Epithelial cell of proximal tubule (primary cell): ENCODE measurements at places on chromosomes 4 and X.

- no peak for DNase-seq
These were observed 70.7 kb upstream of the TAPT1 start for GRCh38 chr4:16297003-16297402.

DNA sequence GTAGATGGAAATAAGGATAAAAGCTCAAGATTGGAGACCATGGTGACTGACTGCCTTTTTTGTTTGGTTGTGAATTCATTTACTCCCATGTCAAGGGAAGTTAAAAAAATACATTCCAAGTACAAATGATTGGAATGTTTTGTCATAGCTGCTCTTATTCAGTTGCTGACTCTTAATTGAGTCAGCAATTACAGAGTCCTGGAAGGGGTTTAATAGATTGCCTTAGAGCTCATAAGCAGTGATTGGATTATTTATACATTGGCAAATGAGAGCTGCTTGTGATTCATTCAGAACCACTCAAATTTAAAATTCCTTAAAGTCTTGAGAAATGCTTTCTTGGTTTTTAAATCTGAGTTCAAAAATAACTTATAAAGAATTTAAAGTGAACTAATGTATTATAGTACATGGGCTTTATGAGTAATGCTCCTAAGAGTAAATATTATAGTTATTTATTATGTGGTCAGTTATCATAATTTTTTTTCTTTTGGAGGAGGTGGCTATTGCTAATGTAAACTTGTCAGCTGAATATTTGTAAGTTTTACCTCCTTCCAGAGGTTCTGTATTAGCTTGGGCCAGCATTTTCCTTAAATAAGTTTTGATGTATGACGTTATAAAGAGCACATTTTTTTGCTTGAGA, 13.6 kb downstream of the JADE1 start:
- DNase-seq = peak; percentile 79

- no peak for DNase-seq
These were observed 4.5 kb downstream of the PLXNB3 start for GRCh38 chrX:153768311-153769157.

GRCh38 chrX:121987163-121987562, 939.8 kb downstream of the GLUD2 start:
- no peak for DNase-seq

GRCh38 chr4:24770032-24770584, 25.3 kb upstream of the SOD3 start:
- no peak for DNase-seq

- DNase-seq = peak; percentile 74
These were observed 277.5 kb upstream of the AGTR2 start for GRCh38 chrX:115892787-115893671.

- no peak for DNase-seq
These were observed 10.5 kb upstream of the NDUFC1 start for GRCh38 chr4:139312552-139313332.

- DNase-seq = no peak
These were observed 9.6 kb upstream of the CCDC149 start for GRCh38 chr4:24922416-24922815.

GRCh38 chr4:186027405-186027804, 41.6 kb upstream of the TLR3 start:
- no peak for DNase-seq

GRCh38 chr4:104615496-104615895, 120.8 kb upstream of the CXXC4 start:
- no peak for DNase-seq

GRCh38 chr4:132502096-132502552, 647.0 kb upstream of the PCDH10 start:
- DNase-seq = no peak

DNA sequence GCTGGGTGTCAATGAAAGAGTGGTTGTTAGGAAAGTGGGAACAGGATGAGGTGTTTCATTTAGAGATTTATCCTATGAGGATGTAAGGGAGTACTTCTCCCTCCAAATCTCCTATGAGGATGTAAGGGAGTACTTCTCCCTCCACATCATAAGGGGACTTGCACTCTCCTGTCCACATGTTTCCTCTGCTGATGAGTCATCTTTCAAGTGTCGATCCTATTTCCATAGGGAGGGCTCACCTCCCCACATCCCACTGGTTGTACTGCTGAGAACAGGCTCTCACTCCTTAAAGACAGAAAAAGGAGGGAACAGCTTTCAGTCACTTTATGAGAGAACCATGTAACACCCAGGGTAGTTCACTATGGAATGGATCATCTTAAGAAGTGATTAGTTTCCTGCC, 65.0 kb downstream of the INPP4B start:
- no peak for DNase-seq

- DNase-seq = no peak
These were observed 1192.6 kb downstream of the C4orf33 start for GRCh38 chr4:130288576-130288975.

- DNase-seq = no peak
These were observed 24.0 kb downstream of the GIMD1 start for GRCh38 chr4:106344647-106344970.
